Peyer's patch (tissue), 4 donors: ENCODE measurements at places on chromosomes 16 and 17. TPM values are rescaled to one million over a fixed set of nuclear protein-coding genes. Genes with fewer than 3 reads are reported as not detected.

GRCh38 chr17:50125420-50125997 lies 4.5 kb downstream of the SAMD14 start:
- H3K4me1 ChIP-seq, result peaks cover 30% of the 10 kb centered on the region
- no peak overlapping the region for H3K4me3 ChIP-seq
- H3K36me3 ChIP-seq, result no peaks in the 10 kb centered on the region
- DNase-seq, result no peak
- H3K27ac ChIP-seq, result no peak overlapping the region
- H3K27me3 ChIP-seq, result peaks cover 11% of the 10 kb centered on the region

Gene KRT12
- 9.1 TPM for total RNA-seq

DNA sequence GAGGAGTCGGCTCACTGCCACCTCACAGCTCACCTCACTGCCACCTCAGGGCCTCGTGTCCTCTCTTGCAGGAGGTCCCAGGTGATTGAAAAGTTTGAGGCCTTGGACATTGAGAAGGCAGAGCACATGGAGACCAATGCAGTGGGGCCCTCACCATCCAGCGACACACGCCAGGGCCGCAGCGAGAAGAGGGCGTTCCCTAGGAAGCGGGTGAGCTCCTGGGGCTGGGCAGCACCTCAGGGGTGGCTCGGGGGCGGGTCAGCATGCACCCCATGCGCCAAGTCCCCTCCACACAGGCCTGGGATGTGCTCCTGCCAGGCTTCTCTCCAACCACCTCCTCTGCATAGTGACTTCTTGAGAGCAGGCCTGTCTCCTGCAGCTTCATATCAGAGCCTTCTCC lies 63.6 kb downstream of the PLD6 start:
- no peaks in the 10 kb centered on the region for H3K4me1 ChIP-seq
- no peak overlapping the region for H3K27ac ChIP-seq
- no peak overlapping the region for H3K4me3 ChIP-seq
- H3K36me3 ChIP-seq, result no peaks in the 10 kb centered on the region

GRCh38 chr17:51018541-51018940 lies 102.1 kb downstream of the SPAG9 start:
- DNase-seq, result no peak
- H3K4me3 ChIP-seq, result no peak overlapping the region
- H3K27ac ChIP-seq, result no peak overlapping the region
- no peaks in the 10 kb centered on the region for H3K4me1 ChIP-seq
